ENCODE measurements at places on chromosomes 5 and 9.

- DNase-seq, result no peak
Observed at GRCh38 chr5:28253431-28253830, 1215.0 kb upstream of the CDH9 start.

GRCh38 chr9:100375658-100376057, 22.9 kb upstream of the TEX10 start:
- DNase-seq, result no peak

DNA sequence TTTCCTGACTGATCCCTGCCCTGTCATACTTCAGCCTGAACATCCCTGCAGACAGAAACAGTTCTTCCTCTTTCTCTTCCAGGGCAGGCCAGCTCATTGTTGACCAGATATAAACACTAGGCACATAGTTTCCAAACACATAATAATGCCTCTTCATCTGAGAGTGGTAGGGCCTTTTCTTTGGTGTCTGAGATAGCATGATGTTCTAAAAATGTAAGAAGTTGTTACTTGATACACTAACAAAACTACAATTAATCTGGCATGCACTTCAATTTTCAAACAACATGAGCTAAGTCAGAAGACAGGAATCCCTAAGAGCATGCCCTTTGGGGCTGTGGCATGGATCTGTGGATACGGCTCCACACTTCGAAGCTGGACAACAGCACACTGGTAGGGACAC, 246.6 kb downstream of the SPOCK1 start:
- DNase-seq, result no peak

DNA sequence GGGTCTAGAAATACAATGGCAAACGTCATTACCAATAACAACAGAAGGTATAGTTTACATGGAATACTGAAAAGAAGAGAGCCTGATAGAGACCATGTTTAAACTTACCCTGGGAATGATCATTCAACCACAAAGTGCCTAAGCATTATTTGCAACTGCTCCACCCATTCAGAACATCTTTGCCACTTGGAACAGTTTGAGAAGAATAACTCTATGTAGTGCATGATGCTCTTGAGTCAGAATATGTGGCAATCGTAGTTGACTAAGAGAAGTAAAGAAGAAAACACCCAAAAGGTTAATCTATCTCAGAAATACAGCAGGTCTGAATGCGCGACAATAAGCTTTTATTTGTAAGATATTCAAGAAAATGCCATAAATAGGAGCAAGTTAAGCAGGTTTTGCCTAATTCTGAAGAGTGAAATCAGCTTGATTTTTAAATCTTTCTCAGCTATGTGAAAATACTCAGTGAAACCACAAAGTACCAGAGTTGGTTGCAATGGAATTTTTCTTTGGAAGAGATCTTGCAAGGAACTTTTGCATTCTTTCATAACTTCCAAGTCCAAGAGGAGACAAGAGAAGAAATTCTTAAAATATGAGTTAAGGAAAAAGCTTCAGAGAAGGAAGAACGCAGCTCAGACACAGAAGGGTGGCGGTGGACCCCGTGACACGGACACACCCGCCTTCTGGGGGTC, 64.3 kb downstream of the HABP4 start:
- DNase-seq, result no peak

Data from iPS DF 6.9 (cell line).